ENCODE measurements at places on chromosomes 13 and 19. TPM values are rescaled to one million over a fixed set of nuclear protein-coding genes. Genes with fewer than 3 reads are reported as not detected.

DNA sequence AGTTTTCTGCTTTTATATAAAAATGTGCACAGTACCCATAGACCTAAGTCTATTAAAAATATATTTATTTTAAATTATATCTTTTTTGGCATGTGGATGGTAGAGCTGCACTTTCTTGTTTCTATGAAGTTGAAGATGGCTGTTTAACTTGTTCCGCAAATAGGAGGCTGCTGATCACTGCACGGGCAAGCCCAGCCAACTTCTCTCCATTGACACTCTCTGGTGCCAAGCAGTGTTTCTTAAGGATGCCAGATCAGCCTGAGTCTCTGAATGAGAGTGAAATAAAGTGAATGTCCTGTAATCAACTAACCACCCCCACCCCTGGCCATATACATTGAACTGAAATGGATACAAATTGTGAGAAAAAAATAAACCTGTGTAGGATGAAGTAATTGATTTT lies 202.9 kb upstream of the KLHL1 start:
- DNase-seq, result no peak

- peak; percentile 67 for DNase-seq
These were observed 27.7 kb downstream of the MLLT1 start for GRCh38 chr19:6252066-6252465.

DNA sequence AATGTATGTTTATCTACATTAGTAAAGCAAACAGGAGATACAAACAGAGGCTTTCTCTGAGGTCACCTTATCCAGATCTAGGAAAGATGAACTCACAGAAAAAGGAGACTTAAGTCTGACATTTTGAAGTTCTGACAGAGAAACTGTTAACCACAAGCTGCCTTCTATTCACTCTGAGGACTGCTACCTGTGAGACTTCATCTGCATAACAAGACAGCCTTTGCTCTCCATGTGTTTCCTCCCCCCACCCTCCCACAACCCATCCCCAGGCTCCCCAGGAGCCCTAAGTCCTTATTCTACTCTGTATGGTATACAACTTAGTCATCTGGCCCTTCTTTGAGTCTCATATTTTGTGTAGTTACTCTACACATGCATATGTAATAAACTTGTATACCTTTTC lies 699.0 kb downstream of the FGF9 start:
- DNase-seq, result no peak

DNA sequence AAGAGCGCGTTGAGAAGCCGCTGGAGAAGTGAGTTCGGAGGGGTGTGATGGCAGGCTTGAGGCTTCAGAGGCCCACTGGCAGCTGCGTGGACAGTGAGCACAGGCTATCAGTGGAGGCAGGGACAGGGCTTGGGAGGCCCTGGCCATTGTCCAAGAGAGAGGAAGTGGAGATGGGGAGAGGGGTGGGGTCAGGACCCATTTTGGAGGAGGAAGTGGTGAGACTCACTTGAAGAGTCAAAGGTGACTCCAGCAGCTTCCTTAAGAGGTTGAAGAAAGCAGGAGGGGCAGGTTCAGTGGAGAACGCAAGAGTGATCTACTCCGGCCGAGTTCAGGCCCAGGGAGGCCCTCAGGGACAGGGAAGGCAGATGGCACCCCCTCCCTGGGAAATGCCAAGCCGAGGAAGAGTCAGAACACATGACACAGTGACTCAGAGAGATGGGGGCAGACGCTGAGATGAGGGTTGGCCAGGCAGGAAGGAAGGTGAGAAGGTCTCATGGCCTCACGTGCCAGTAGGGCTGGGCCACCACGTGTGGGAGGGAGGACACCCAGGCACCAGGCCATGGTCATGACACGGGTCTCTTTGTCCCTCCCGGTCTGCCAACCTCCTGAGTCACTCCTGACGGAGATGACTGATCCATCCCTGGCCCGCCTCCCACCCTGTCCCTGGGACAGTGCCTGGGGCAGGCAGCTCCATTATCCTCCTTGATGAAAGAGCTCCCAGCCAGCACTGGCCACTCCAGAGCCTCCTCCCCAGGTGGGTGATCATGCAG lies 10.1 kb upstream of the CD22 start:
- no peak for DNase-seq

- no peak for DNase-seq
These were observed 14.4 kb downstream of the ARHGAP35 start for GRCh38 chr19:46875234-46875633.

The FIZ1 gene
- total RNA-seq, result 9.2 TPM

DNA sequence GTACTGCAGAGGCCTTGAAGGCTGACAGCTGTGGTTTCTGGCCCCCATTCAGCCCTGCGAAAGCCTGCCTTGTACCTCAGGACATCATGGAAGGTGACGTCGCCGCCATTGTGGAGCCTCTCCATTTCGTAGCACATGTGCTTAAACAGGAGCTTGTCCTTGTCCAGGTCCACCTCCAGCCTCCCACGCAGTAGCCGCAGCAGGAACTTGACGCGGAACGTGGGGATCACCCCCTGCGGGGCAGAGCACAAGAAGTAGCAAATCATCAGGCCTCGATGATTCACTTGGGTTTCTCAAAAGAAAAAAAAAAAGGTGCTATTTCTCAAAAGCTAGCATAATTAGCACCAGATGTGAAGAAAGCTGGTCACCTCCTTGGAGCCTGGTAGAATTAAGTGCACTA lies 351.0 kb downstream of the NALCN start:
- DNase-seq, result no peak

The CABP5 gene
- total RNA-seq, result not detected

DNA sequence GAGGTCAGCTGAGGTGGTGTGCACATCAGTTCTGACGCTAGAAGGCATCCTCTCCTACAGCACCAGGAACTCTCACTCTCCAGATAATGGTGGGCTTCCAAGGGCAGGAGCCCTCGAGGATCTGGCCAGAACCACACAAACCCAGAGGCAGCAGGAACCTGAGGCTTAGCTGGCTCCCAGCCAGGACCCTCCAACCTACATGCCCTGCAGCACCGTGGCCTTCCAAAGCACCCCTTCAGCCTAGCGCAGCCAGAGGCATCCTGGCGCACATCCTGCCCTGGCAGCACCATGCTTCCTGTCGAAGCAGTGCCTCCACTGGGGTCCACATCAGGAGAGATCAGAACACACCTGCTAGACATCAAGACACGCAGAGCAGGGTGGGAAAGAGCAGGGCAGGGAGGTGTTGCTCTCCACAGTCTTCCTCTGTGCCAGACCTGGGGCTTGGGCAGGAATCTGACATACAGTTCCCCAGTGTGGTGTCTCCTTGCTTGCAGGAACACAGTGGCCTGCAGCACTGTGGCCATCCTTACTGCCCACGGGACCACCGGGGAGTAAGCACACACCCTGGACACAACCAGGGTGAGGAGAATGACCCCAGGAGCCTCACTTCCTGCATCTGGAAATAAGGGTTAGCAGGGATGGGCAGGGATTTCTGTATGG lies 21.7 kb downstream of the TUBA3C start:
- no peak for DNase-seq

The LILRB3 gene
- total RNA-seq, result 5.7 TPM

Measured in suprapubic skin (tissue), 4 donors.